Ureter (tissue), 1 donor: ENCODE measurements at places on chromosomes 16 and 17. TPM values are rescaled to one million over a fixed set of nuclear protein-coding genes. Genes with fewer than 3 reads are reported as not detected.

DNA sequence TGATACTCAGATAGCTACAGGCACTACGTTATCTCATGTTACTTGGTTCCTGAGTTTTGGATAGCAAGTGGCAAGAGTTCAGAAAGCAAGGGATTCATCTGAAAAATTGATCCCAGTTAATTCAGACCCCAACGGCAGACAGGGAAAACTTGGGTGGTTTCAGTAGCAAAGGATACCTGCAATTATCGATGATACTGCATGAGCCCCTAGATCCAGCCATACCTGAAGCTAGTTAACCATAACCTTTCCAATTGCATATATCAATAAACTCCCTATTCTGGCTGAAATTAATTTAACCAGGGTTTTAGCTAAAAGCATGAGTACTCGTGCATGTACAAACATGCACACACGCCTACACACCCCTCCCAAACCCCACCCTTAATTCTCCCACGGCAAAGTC lies 4.3 kb downstream of the KNOP1 start:
- no peak for DNase-seq

- DNase-seq: no peak
Observed at GRCh38 chr16:86064431-86065250, 165.7 kb downstream of the IRF8 start.

CLEC19A gene
- not detected for total RNA-seq

GRCh38 chr17:40803617-40804082 lies 3.9 kb upstream of the KRT28 start:
- DNase-seq: peak; percentile 87

- no peak for DNase-seq
Observed at GRCh38 chr16:87829988-87830672, 39.2 kb downstream of the SLC7A5 start.

DNA sequence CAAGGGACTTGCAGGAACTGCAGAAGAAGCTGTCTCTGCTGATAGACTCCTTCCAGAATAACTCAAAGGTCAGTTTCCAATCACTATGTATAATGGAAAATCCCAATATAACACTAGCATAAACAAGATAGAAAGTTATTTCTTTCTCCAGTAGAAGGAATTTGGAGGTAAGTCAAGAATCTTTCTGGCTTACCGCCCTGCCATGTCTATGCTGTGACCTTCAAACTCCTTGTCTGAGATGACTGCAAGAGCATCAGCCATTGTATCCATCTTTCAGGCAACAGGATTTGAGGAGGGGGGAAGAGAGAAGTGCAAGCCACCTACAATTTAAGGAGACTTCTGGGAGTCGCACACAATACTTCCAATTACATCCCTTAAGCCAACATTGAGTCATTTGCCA lies 2.7 kb downstream of the LDAF1 start:
- DNase-seq: no peak
